ENCODE measurements at places on chromosomes 2 and 18.

DNA sequence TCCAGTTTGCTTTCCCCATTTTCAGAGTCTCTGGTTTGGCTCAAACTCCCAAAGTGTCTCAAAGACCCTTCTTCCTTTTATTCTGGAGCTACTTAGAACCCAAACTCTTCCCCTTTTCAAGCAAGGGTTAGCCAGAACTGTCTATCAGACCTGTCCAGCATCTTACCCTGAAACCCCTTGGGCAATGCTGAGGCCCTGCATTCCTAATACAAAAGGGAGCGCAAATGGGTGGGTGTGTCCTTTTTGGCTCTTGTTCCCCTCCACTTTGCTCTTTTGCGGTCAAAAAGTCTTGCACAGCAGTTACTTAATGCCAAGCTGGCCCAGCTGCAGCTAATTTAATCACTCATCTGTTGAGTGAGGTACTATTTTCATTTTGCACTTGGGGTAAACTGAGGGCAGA is 231.2 kb upstream of the FOSL2 start:
- DNase-seq, result no peak

GRCh38 chr18:8409151-8409550 is 200.1 kb upstream of the RAB12 start:
- DNase-seq, result no peak

- DNase-seq, result no peak
These were observed 4.7 kb downstream of the ACP1 start for GRCh38 chr2:269356-270030.

- no peak for DNase-seq
These were observed 142.0 kb downstream of the NR4A2 start for GRCh38 chr2:156190517-156190916.

DNA sequence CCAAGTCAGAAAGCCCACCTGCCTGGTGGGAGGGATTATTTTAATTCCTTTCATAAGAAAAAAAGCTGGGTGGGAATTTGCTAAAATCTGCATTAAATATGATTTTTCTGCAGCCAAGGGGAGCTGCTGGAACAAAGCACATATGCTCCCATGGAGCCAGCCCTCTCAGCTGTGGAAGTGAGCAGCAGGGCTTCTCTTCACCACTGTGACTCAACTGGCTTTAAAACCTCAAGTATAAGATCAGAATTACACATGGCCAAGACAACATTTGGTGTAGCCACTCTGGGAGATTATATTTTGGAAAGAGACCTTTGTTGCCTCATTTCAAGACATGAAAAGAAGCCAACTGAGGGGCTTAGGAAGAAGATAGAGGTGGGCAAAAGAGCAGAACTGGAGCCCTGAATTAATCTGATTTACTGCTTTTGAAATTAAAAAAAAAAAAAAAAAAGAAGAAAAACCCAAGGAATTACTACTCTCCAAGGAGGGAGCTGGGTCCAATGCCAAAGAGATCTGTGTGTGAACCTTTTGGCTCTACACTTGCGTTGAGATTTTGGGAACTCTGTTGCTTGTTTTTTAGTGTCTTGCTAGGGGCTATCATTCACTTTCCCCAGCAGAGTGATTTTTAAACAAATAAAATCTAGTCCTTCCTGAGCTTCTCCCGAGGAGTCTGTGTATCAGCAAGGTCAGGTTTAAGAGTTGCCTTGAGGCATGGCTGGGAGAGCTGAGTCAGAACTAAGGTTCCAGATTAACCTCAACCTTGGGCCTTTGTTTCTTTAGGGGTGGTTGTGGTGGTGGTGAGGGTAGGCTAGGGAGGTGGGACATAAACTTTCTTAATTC is 6.0 kb downstream of the LHCGR start:
- no peak for DNase-seq

DNA sequence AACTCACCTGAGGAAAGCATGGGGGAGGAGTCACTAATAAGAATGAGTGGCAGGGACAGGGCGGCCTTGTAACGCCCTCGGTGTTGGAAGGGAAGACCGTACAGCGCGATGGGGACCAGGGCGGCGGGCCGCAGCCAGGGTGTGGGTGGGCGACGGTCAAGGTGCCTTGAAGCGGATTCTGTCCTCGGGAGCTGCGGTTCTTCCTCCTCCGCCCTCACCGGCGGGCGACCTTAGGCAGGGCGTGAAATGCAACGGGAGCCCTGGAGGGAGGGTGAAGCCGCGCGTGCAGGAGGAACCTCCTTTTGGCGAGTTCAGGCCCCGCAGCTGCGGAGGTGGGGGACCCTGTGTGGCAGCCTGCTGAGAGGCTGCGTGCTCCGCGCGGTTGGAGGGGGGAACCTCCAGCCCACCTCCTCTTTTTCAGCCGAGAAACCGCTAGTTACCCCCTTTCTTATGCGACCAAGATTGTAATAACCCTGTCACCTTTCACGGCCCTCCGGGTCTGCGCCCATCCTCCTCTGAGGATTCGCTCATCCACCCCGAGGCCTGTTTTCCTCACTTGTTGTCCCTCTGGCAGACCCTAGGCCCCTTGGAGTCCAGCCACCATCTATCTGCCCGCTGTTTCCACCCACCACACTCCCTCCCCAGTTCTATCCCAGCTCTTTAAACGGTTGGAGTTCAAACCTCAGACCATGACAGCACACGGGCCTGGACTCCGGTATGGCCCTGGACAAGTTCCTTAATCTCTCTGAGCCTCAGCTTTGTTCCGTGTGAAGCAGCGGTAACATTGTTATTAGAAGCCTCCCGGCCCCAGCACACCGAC is 823 bp upstream of the RNU2-63P start:
- no peak for DNase-seq
